ENCODE measurements at places on chromosomes 13 and 19.

DNA sequence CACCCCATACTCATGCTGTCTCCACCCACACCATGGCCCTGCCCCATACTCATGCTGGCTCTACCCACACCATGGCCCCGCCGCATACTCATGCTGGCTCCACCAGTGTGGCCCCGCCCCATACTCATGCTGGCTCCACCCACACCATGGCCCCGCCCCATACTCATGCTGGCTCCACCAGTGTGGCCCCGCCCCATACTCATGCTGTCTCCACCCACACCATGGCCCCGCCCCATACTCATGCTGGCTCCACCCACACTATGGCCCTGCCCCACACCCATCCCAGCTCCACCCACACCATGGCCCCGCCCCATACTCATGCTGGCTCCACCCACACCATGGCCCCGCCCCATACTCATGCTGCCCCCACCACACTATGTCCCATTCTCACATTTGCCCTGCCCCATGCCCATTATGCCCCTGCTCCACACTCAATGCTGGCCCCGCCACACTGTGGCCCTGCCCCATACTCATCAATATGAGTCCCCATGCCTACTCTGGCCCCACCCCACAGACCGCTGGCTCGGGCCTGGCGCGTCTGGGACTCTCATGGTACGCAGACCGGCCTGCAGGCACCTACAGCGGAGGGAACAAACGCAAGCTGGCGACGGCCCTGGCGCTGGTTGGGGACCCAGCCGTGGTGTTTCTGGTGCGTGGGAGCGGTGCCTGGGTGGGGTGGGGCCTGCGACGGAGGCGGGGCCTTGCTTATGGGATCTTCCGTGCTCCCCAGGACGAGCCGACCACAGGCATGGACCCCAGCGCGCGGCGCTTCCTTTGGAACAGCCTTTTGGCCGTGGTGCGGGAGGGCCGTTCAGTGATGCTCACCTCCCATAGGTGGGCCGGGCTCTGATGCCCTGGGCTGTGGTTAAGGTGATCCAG is 3.7 kb upstream of the ARHGAP45 start:
- peak; percentile 77 for DNase-seq

GRCh38 chr19:30335306-30335886 is 36.8 kb upstream of the ZNF536 start:
- no peak for DNase-seq

- DNase-seq, result no peak
Observed at GRCh38 chr13:88294368-88294767, 623.2 kb downstream of the SLITRK5 start.

- no peak for DNase-seq
Observed at GRCh38 chr19:32350471-32350865, 5.1 kb downstream of the ZNF507 start.

DNA sequence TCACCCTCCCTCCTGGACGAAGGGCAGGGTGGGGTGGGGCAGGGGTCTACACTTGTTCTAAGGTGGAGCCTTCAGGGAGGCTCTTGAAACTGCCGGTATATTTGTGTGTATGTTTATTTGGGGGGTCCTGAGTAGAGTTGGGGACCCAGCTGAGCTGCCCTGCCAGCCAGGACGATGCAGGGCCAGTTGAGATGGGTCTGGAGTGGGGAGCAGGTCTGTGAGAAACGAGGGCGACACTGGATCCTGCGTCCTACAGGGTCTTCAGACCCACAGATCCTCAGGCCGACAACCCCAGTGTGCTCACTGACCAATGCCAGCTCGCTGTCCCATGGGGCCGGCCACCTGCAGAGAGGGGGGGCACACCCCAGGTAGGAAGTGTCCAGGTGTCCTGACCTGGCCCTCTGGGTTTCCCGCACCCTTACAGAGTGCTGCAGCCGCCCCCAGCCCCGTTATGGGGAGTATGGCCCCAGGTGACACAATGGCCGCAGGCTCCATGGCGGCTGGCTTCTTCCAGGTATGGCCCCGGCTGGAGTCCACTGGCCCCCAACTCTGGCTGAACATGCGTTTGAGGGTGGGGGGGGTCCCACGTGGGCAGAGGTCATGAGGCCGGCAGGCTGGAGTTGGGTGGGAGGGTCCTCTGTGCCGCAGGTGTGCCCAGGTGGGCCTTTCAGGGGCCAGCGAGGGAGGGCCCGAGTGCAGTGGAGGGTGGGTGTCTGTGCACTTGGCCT is 7.4 kb downstream of the ISYNA1 start:
- DNase-seq, result no peak

GRCh38 chr19:44002212-44002565 is 568 bp upstream of the ZNF230 start:
- DNase-seq, result no peak

GRCh38 chr19:31436121-31436776 is 87.0 kb upstream of the TSHZ3 start:
- DNase-seq, result no peak

GRCh38 chr19:42498169-42498757 is 30.0 kb downstream of the CEACAM1 start:
- DNase-seq, result no peak

- no peak for DNase-seq
Observed at GRCh38 chr19:2764945-2765344, 18.1 kb downstream of the SGTA start.

DNA sequence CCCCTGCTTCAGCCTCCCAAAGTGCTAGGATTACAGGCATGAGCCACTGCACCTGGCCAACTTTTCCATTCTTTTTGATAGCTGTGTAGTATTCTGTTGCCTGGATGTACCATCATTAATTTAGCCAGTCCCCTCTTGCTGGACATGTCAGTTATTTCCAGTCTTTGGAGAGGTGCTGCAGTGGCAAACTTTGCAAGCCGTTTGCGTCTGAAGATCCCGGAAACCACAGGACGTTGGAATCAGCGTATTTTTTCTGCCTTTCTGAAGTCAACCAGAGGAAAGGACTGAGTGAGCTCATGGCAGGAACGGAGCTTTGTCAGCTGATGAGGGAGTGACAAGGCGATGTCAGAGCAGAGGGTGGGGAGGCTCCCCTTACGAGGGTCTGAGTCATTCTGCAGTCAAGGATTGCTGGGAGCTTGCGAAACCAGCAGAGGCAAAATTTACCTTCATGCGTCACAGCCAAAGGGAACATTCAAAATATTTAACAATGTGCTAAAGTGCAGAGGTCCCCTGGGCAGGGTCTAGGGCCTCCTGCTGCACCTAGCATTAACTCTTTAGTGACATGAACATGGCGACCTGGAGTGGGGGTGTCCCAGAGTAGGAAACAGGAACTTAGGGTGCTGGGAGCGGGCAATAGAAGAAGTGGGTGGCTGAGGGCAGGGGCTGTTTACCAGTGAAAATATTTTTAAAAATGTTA is 5.6 kb downstream of the C5AR1 start:
- DNase-seq, result peak; percentile 98

DNA sequence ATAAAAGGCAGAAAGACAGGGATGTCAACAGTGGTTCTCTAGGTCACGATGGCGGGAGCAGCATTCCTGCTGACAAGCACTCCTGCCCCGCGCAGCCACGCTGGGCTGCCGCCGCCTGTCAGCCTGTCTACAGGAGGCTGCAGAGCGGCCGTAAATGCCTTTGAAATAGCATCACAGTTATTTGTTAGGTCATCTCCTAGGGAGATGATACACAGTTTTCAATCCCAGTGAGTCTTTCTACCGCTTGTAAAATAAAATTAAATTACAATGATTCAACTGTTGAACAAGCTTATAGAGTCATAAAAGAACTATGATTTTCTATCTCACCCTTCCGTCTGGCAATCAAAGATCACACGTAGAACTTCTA is 7.3 kb upstream of the SLC7A9 start:
- DNase-seq, result peak; percentile 70

- no peak for DNase-seq
Observed at GRCh38 chr13:76717092-76717491, 169.1 kb downstream of the KCTD12 start.

GRCh38 chr19:31317570-31317969 is 31.7 kb downstream of the TSHZ3 start:
- no peak for DNase-seq

DNA sequence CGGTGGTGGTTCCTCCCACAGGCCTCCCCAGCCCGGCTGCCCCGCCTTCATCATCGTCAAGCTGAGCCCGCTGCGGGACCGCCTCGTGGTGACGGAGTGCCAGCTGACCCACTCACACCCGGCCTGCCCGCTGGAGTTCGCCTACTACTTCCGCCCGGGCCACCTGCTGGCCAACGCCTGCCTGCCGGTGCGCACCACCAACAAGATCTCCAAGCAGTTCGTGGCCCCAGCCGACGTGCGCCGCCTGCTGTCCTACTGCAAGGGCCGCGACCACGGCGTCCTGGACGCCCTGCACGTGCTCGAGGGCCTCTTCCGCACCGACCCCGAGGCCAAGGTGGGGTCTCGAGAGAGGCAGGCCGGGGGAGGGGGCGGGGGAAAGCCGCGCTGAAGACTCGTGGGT is 12.0 kb downstream of the ZSWIM9 start:
- DNase-seq, result no peak

DNA sequence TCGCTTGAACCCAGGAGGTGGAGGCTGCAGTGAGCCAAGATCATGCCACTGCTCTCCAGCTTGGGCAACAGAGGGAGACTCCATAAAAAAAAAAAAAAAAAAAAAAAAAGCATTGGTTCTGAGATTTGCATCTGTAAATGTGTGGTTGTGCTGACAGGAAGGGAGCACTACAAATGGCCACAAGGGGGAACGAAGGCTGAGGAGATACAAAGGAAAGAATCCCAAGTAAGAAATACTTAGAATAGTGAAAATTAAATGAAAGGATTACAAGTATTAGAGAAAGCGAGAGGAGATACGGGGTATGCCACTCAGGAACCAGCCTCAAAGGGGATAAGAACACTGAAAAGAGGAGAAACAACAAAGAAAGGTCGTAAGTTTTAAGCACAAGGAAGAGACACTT is 284.9 kb downstream of the KLF12 start:
- DNase-seq, result peak; percentile 60

DNA sequence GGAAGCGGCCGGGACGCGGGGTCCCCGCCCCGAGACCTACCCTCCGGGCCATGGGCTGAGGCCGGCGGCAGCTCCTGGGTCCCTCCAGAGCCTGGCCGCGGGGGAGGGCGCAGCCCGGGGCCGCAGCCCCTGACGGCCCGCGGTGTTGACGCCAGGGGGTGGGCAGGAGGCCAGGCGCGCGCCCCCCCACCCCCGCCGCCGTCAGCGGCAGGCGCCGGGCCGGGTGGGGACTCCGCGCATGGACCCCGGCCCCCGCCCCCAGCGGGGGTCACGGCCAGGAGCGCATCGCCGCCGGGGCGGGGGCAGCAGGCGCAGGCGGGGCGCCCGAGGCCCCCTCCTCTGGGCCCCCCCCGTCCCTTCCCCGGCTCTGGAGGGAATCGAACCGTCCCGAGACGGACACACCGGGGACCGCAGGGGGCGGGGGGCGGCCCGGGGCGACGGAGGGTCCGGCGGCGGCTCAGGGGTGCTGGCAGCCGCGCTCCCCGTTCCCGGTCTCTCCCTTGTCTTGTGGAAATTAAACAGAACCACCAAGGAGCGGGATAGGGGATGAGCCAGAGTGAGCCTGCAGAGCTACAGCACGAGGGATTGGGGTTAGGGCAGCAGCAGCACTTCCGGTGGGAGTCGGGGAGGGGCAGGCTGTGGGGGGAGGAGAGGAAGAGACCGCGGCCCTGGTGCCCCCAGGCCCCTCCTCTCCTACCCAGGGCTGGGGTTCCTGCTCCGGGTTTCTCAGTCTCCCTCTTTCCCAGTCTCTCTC is at the start of gene MEIS3:
TSS of gene MEIS3 (minus strand) at position 498 of the 754 bp plus-strand sequence. CDS start at position 52, 446 bp downstream.
- peak; percentile 55 for DNase-seq

DNA sequence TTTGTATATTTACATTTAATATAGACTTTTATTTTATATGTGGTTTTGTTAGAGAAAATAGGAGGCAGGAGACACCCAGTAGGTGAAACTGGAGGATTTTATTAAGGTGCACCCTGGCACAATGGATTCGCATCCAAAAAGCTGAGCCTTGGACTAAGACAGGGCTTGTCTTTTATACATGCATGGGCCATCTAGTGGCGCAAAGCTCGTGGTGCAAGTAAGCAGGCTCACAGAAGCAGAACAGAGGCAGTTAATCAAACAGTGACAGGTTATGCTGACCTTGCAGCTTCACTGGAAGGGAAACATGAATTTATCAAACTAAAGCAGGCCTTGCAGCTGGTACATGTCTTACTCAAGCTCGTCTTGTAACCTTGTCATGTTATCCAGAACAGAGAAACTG is 58.8 kb upstream of the ZNF681 start:
- no peak for DNase-seq

- DNase-seq, result no peak
Observed at GRCh38 chr19:35397064-35397463, 26.2 kb downstream of the GPR42 start.

DNA sequence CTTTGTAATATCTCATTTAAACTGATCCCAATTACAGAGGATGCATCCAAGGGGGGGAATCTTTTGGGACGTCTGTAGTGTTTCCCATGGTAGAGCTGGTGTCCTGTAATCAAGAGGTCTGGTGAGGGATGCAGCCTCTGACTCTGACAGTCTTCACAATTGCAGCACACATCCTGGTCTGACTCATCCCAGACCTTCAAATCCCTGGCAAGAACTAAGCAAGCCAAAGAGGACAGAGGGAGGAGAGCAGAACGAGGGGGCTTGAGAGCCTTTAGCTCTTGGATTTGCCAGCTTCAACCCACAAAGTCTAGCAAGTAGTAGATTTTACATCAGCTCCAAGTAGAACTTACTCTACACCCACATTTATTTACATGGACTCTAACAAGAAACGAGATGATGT is 17.3 kb upstream of the FCGBP start:
- DNase-seq, result peak; percentile 70

DNA sequence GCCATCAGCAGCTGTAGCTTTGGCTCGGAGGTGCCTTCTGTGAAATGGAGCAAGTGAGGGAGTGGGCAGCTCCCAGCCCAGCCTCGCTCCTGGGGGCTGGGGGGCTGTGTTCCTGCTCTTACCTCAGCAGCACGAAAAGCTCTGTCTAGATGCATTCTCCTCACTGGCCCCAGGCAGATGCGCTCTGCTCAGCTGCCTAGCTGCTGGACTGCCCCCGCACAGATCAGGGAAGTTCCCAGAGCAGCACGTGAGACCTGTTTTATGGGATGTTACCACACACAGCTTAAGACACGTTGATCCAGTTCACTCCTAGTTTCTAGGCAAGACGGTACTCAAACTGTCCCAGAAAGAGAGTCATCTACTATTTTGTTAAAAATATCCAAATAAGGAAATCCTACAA is 13.6 kb downstream of the LCP1 start:
- DNase-seq, result no peak

DNA sequence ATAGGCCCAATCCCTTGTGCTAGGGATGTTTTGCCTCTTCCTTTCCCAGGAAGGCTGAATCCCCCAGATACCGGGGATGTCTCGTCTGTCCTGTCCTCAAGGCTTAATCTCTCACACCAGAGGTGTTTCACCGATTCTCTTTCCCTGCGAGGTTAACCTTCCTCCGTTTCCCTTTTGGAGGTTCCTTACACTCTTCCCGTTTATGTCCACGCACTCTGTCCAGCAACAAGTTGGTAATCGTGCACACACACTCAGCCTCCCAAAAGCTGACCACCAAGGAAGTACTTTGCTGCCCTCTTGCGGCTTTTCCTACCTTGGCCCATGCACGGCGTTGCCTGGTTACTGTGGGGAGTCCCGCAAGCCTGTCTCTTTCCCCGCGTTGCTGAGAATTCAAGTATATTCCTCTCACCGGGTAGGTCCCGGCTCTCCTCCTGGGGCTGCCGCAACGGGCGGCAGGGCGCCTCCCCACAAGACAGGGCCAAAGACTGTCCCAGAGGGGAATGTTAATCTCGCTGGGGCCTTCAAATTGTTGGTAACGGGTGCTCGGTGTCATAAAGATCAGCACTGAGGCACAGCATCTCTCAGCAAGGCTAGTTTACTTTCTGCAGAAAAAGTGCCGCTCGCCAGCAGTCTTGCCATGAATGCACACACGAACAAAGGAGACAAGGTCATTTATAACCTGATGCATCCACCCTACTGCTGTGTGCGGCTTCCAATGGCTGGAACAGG is 36.7 kb upstream of the CD177 start:
- DNase-seq, result peak; percentile 66
